ENCODE measurements at places on chromosomes 5 and 9.

DNA sequence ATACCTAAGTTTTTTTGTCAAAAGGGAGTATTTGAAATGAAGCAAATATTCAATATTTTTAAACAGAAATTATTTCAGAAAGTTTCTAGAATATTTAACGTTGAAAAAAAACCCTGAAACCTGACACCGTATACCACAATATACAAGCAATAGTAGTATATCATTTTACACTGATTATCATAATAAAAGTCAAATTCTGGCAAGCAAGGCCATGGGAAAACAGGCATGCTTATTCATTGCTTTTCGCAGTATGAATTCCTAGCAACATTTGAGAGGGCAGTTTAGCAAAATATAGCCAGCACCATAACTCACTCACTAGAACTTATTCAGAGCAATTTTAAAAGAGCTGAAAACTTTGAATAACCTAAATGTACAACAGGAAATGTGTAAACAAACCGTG is 46.1 kb downstream of the ERAP1 start:
- DNase-seq = no peak

- DNase-seq = no peak
Observed at GRCh38 chr5:10594591-10595210, 30.8 kb downstream of the ANKRD33B start.

GRCh38 chr9:121786543-121786948 is 135.1 kb downstream of the DAB2IP start:
- DNase-seq = no peak

GRCh38 chr5:51273021-51273420 is 110.2 kb upstream of the ISL1 start:
- no peak for DNase-seq

DNA sequence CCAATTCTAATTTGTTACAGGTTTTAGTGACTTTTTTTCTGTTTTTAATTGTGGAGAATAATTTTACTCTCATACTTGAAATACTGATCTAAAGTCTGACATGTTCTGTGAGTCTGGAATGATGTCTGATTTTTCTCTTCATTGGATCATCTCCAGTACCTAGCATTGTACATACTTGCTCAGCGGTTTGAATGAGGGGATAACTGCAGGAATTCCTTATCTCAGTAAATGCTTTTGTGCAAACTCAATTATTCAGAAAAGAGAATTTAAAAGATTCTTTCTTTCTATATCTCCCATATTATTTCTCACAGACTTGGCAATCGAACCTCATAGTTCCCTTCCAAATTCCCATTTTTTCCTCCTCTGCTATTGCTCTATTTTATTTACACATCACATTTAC is 397.9 kb upstream of the SGCD start:
- no peak for DNase-seq

DNA sequence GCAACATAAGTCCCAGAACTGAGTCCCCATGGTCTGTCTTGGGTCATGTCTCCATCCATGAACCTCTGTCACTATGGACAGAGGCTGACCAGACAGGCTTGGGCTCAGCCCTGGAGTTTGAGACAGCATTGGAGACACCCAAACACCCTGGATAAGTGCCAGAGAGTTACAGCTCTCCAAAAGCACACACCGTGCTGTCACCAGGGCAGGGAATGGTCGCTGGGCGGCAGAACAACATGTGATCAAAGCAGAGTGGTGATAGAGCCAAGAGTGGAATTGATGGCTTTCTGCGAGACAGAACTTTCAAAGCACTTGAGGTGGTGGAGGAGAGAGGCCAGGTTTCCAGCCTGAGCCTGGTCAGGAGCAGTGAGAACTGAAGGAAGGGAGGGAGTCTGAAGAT is 50.1 kb downstream of the DRD1 start:
- DNase-seq = no peak

DNA sequence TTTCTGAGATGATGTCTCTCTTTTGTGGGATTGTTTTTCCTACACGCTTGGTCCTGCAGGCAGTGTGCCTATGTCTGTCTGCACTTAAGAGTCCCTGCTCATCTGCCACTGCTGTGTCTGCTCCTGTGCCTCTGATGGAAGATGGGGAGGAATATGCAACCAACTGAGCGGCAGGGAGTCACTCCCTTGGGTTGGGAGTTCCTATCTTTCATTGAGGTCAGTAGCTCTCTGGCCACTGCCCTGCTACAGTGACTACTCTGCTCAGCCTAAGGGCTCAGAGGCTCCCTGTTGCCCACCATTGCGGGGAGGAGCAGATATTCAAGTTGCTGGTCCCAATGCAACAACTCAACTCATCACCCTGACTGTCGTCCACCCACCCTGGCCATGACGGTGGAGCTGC is 13.4 kb upstream of the FAM163B start:
- no peak for DNase-seq

- no peak for DNase-seq
Observed at GRCh38 chr9:75390951-75391350, 302.6 kb downstream of the OSTF1 start.

DNA sequence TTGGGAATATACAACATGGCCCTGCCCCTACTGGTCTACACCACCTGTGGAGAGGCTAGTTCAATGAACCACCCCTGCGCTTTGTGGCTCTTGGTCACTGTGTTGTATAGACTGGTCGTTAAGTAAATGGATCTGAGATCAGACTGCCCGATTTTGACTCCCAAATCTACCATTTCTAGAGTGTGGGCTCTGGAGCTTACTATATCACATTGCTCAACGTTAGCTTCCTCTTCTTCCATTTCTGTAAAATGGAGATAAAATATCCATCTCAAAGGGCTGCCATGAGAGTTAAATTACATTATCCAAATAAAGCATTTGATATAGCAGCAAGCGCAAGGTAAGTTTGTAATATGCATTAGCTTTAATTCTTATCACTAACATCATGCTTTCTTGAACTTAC is 52.7 kb upstream of the IFNK start:
- no peak for DNase-seq
